Naive thymus-derived CD4-positive, alpha-beta T cell (primary cell): ENCODE measurements at places on chromosomes 6 and 20.

DNA sequence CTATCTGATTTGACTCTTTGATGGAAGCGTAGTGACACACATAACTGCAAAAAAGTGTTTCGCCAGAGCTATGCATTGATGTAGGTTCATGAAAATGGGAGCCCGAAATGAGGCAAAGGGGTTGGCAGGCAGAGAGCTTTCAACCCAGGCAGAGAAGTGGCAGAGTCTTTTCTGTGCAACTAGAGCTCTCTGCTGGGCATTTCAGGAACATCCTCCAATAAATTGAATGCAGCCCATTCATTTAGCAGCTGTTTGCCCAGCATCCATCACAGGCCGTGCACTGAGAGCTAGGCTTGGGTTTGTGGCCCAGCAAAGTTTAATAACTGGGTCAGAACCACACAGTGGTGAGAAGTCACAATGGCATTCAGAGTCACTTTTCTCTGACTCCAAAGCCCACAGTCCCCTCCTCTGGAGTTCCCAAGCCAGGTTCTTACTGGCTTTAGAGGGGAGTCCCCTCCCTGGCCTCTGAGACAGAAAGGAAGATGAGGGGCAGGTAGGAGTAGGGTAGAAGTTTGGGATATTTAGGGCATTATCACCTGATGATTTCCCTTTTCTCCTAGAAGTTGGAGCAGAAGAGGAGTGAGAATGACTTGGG is 31.8 kb upstream of the ELMO2 start:
- DNase-seq, result peak; percentile 29

GRCh38 chr6:167487749-167488664 is 163.1 kb downstream of the TTLL2 start:
- DNase-seq, result no peak

- no peak for DNase-seq
These were observed 199.6 kb downstream of the ISM1 start for GRCh38 chr20:13420625-13421024.

- no peak for DNase-seq
These were observed 13.1 kb downstream of the KCNS1 start for GRCh38 chr20:45087814-45088213.

GRCh38 chr6:108895571-108895970 is 47.3 kb downstream of the ARMC2 start:
- DNase-seq, result no peak
